T follicular helper cell (primary cell): ENCODE measurements at places on chromosomes 1 and 21.

GRCh38 chr1:198462365-198463019, 78.0 kb downstream of the ATP6V1G3 start:
- DNase-seq, result no peak

- DNase-seq, result no peak
Observed at GRCh38 chr1:248843687-248844086, 5.7 kb downstream of the ZNF672 start.

- no peak for DNase-seq
Observed at GRCh38 chr1:184743062-184743756, 11.4 kb downstream of the EDEM3 start.

DNA sequence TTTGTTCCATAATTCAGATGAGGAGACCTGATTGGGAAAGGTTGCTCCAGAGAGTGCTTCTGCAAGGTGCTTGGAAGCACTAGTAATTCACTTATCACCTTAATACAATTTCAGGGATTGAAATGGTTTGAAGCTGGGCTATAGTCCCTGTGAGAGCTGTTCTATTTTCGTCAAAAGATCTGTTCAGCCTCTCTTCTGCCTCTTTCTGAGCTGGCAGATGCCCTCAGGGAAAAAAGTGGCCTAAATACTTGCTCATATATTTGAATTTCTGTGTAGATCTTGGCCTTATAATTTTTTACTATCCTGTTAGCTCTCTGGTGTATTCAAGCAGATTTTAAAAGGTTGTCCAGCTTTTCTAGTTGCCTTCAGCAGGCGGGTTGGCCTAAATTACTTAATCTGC, 22.3 kb downstream of the C1orf146 start:
- no peak for DNase-seq

GRCh38 chr1:187794561-187794960, 965.8 kb downstream of the PLA2G4A start:
- DNase-seq, result no peak

- DNase-seq, result no peak
Observed at GRCh38 chr1:234288946-234289345, 84.3 kb upstream of the COA6 start.

DNA sequence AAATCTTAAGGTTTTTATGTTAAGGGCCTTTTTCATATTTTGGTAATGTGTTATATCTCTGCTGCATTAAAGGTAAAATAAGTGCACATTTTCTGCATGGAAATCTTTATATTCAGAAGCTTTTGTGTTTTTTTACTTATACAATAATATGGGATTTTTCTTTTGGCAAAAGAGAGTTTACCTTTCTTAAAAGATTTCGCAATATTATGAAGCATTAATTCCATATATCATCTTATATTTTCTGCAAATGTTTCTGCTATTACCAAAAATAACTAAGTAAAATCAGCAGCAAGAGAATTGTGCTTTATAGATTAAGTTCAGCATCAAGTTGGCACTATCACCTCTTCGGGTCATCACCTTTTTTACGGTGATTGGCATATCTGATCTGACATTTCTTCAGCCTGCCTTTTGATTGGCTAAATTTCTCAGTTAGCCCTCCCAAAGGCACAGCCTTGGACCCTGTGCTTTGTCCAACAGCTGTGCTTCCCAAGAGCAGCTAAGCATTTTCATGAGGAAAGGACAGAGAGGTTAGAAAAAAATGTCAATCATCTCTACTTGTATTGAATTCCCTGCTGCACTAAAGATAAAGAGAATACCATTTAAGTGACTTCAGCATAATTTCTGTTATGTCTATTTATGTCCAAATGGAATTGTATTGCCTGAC, 767.1 kb upstream of the PRMT6 start:
- DNase-seq, result no peak

DNA sequence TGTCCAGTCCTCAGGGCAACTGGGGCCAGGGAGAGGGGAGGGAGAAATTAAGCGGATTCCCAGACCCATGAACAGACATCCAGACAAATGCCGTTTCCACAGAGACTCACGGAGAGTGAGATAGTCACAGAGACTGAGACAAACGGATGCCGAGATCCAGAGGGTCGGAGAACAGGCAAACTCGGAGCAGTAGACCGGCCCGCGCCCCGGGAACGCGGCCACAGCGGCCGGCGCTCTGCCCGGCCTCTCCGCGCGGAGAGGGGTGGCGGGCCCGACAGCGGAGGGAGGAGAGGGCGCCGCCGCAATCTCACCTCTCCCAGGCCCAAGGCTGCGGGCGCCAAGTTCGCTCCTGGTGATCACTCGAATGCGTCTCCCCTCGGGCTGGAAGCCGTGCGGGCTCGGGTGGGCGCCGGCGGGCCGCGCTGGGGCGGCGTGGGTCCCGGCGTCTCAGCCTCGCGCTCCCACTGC, 831 bp upstream of the FOXD2 start:
- DNase-seq, result no peak

DNA sequence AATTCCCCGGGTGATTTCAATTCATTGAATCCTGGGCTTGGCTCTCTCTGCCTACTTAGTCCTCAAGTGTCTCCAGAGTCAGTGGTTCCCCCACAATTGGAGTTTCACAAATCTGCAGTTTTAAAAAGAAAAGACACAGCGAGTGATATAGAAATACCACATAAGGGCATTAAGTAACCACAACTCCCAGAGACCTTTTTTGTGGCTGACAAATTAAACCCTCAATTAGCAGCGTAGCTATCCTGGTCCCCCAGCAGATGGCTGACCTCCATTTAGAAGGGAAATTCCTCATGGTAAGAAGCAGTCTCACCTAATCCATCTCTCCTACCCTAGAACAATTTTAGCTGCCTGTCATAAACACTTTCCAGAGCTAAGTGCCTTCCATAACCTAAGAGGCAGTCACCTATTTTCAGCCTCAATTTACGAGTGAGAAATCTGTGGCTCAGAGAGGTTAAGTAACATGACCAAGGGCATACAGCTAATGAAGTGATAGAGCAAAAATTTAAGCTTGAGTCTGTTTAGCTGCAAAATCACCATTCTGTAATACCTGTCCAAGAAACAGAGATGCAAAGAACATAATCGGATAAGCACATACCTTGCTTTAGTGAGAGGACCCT, 56.0 kb upstream of the NBPF3 start:
- DNase-seq, result no peak

GRCh38 chr1:56469640-56470371, 109.6 kb downstream of the PLPP3 start:
- DNase-seq, result no peak

- no peak for DNase-seq
Observed at GRCh38 chr1:20555758-20556120, 3.4 kb downstream of the FAM43B start.

- no peak for DNase-seq
Observed at GRCh38 chr1:71850515-71850914, 431.8 kb downstream of the NEGR1 start.

GRCh38 chr1:184888505-184888904, 85.8 kb downstream of the NIBAN1 start:
- DNase-seq, result no peak

- DNase-seq, result no peak
Observed at GRCh38 chr21:42097860-42098454, 26.8 kb downstream of the UMODL1 start.

DNA sequence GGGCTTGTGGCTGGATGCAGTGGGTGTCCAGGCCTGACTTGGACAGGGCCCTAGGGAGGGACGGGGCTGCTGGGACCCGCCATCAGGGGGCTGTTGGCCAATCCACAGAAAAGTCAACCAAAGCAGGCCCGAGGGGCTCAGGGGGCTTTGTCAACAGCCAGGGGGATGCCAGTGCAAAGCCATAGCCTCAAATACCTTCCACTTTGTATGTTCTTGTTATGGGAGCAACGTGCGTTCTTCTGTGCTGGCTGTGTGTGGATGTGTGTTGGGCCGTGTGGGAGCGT, 35.4 kb upstream of the ARF1 start:
- DNase-seq, result no peak

DNA sequence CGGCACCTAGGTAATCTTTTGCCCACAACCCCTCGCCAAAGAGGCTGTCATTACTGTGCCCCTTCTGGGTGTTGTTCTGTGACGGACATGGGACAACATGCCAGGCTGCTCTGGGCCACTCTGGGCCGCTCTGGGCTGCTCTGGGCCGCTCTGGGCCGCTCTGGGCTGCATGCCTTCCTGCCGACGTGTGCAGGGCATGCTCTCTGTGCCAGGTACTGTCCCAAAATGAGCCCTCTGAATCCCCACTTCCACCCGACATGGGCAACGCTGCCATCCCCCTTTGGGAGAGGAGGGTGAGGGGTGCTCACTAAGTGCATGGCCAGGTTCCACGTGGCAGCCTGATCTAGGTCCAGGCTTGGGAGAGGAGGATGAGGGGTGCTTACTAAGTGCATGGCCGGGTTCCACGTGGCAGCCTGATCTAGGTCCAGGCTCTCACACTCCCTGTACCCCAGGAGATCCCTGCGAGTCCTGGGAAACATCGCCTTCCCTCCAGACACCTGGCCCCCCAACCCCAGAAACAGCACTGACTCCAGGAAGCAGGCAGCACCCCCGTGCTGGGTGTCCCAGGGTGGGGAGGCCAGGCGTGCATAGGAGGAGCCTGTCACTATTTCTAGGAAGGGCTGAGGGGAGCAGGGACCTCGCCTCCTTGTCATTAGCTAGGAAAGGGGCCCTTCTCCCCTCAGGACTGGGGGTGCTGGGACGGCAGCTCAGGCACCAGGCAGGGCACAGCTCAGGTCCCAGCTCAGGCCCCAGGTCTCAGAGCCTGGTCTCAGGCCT, 16.5 kb downstream of the TTC34 start:
- DNase-seq, result no peak

- DNase-seq, result no peak
Observed at GRCh38 chr1:156146020-156146768, 7.2 kb upstream of the SEMA4A start.

DNA sequence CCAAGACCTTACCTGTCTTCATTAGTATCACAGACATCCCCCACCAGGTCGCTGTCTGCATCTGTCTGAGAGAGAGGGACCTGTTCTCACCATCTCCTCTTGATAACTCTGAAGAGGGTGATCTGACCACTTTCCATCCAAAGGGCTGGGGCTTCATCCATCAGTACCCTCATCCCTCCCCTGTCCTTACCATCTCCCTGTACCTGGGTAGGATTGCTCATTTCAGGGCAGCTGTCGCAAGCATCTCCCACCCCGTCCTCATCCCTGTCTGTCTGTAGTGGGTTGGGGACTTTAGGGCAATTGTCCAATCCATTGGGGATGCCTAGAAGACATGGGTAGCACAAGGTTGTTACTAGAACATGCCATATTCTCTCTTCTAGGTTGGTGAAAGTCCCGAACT, 7.9 kb downstream of the THBS3 start:
- no peak for DNase-seq

- no peak for DNase-seq
Observed at GRCh38 chr1:90851711-90852050, 134.6 kb upstream of the BARHL2 start.

DNA sequence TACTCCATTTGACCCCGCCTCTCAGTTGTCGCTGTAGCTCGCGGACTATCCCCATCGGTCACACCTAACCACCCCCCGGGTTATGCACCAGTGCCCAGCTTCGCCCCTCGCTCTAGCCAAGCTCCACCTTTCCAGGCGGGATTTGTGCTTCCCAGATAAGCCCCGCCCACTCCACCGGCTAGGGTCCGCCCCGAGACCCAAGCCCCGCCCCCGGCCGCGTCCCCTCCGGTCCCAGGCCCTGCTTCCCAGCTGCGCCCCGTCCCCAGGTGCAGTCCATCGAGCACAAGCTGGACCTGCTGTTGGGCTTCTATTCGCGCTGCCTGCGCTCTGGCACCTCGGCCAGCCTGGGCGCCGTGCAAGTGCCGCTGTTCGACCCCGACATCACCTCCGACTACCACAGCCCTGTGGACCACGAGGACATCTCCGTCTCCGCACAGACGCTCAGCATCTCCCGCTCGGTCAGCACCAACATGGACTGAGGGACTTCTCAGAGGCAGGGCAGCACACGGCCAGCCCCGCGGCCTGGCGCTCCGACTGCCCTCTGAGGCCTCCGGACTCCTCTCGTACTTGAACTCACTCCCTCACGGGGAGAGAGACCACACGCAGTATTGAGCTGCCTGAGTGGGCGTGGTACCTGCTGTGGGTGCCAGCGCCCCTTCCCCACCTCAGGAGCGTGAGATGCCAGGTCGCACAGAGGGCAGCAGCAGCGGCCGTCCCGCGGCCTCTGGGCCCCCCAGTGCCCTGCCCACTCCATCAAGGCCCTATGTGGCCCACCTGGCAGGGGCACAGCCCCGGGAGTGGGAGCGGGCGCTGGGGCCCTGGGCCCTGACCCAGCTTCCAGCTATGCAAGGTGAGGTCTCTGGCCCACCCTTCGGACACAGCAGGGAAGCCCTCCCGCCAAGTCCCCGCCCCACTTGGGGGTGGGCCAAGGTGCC, 23.9 kb downstream of the CITED4 start:
- DNase-seq, result no peak

- DNase-seq, result no peak
Observed at GRCh38 chr1:174954671-174955669, 44.8 kb upstream of the CACYBP start.

DNA sequence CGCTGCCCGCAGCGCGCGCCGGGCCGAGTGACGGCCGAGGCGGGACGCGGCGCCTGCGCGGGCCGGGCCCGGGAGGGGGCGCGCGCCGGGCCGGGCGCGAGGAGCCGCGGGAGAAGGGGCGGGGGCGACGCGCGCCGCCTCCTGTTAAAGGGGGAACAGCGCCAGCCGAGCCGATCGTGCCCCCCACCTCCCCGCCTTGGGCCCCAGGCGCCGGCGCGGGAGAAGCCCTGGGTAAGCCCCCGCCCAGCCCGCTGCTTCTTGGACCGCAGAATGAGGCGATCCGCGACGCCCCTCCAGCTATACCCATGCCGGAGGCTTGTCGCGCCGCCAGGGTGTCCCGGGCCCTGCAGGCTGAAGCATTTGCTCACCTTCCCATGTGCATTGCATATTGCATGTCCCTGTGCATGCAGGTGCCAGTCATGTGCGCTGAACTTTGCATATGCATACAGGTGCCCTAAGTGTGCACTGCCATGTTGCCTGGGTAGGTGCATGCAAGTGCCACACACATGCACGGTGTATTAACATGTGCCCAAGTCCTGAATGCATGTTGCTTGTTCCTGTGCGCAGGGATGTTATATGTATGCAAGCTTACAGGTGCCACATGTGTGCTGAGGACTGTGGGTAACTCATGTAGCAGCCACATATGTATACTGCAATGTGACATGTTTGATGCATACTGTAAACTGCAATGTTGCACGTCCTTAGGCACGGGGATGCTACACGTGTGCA, at the start of gene ADGRB2:
Gene ADGRB2, minus strand, starts transcription at position 29 of the 729 bp plus-strand sequence. CDS start 7,119 bp downstream, outside the sequence.
- DNase-seq, result peak; percentile 12

GRCh38 chr1:154557939-154558719, at the start of gene UBE2Q1:
TSS of gene UBE2Q1 (minus strand) at chr1:154558662. CDS start at chr1:154558553, 109 bp downstream.
- DNase-seq, result peak; percentile 16

GRCh38 chr1:113280581-113280980, 109.7 kb upstream of the MAGI3 start:
- DNase-seq, result no peak
